ENCODE measurements at places on chromosomes 12 and 14.

DNA sequence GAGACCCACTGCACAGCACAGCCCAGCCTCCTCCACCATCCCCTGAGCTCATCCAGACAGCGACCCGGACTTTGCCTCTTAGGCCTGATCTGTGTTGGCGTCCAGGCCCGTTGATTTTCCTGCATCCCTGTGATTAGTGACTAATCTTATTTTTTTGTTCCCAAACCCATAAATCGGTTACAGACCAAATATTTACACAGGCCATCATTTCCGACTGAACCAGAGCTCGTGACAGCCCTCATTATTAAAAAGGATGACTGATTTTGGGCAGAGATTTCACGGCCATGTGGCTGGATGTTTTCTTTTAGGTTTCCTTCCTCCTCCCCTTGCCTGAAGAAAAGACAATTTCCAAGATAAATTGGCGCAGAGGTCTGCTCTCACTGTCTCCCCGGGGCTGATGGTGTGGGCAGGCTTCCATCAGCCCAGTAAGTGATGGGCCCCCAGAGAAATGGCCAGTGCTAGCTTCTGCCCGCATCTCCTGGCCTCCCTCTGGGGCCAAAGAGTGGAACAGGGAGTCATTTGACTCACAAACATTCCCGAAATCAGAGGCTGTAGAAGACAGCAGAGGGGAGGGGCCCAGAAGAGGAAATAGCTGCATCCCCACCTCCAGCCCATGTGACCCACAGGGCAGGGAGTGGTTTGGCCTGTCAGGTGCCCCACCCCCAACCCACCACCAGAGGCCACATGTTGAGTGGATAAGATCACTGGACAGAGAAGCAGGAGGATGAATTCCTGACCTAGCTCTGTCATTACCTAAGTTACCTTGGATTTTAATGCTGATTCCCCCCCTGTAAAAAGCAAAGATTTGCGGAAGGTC lies 283.5 kb downstream of the KSR2 start:
- peak; percentile 63 for DNase-seq

DNA sequence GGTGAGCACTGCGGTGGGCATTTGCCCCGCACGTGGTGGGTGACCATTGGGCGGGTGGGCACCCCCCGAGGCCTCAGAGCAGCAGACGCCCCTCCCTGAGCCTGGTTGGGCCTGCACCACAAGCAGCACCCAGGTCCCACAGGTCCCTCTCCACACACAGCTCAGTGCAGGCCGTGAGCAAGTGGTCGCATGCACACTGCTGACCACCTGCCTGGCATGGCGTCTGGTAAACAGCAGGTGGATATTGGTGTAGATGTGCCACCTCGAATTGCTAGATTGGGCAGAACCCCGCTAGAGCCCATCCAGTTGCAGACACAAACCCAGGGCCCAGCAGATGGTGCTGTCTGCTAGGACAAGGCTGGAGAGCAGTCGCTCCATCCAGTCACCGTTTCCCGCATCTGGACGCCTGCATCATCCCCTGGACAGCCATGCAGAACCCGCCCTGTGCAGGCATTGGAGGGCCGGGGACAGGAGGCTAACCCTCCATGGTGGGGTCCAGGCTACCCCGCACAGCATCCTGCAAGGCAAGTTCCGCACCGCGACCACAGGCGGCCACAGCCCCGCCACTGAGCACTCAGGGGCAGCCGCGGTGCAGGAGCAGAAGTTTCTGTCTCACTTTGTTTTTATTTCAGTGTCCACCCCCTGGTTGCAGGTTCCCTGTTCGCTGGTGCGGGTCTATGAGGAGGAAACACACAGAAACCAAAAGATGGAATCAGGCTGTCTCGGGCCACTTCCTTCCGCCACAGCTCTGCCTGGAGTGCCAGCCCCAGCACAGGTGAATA lies 45.6 kb upstream of the RIMBP2 start:
- DNase-seq = peak; percentile 32

DNA sequence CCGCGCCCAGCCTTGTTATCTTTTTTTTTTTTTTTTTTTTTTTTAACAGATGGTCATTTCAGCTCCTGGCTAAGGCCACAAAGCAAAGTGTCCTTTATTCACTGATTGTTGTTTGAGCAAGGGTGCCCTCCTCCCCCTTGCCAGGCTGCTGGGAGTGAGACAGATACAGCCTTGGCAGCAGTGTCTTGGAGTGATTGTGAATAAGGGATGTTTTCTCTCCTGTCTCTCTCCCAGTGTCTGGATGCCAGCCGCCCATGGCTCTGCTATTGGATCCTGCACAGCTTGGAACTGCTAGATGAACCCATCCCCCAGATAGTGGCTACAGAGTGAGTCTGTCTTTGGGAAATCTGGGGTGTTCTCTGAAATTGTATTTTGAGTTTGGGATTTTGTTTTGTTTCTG lies 28.7 kb downstream of the FNTB start:
- no peak for DNase-seq

DNA sequence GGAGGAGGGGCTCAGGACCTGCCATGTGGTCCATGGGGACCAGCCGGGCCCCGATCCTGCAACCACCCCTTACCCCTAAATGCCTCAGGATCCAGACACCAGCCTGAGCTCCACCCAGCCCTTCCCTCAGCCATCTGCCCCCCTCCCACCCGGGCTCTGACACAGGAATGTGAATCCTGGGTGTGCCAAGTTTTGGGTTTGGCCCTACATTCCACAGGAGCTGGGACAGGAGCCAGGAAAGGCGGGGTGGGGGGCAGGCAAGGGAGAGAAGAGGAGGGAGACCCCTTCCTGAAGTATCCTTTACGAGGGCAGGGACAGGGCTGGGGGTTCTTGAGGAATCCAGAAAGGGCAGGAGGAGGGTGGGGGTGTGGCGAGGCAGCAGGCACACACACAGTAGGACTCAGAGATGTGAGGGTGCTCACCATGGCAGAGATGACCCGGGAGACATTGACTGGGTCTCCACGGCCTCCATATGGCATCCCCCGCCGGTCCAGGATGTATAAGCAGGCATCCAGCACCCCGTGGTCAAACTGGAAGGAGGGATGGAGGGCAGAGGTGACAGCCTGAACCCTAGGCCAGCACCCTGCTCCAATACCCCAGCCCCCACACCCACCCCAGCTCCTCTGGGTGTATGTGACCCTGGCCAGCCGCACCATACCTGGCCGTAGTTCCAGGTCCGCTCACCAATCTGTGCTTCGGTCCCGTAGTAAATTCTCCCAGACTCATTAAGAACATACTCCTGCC lies 3.5 kb downstream of the TGM1 start:
- no peak for DNase-seq

DNA sequence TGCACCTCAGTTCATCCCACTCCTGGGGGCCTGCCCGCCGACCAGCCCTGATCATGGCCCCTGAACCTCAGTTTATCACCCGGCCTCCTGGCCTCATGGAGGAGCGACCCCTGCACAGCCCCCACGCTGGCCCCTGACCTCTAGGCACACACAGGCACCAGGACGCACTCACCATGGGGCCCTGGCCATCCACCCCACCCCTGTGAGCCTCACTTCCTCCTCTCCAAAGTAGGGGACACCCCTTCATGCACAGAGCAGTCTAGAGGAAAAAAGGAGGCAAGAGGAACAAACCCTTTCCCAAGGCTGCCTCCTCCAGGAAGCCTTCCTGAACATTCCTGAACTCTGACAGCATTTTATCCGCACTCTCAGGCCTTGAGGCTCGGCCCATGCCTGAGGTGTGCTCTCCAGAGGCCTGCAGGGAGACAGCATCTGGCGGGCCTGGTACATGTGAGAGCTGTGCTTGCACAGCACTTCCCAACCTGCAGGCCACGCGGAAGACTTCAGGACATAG lies 39.4 kb downstream of the CCNK start:
- DNase-seq = no peak

GRCh38 chr12:27437839-27438238 lies 8.7 kb upstream of the SMCO2 start:
- no peak for DNase-seq

DNA sequence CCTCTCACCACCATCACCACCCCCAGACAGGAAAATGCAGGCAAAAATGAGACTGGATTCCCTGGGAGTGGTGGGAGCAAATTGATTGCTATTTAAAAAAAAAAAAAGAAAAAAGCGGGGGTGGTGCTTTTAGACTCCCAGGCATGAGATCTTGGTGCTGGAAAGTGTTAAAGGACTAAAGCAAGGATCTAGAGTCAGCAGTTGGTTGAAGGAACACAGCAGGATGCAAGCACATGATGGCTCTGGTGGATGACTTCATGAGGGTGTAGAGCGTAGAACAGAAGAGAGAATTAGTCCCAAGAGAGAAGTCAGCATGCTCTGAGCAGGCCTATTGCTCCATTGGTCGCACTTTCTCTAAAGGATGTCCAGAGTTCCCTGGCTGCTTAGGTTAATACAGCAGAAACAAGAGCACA lies 183.8 kb upstream of the HMGA2 start:
- DNase-seq = peak; percentile 60

- no peak for DNase-seq
These were observed 457.0 kb downstream of the RGS6 start for GRCh38 chr14:72389200-72389599.

DNA sequence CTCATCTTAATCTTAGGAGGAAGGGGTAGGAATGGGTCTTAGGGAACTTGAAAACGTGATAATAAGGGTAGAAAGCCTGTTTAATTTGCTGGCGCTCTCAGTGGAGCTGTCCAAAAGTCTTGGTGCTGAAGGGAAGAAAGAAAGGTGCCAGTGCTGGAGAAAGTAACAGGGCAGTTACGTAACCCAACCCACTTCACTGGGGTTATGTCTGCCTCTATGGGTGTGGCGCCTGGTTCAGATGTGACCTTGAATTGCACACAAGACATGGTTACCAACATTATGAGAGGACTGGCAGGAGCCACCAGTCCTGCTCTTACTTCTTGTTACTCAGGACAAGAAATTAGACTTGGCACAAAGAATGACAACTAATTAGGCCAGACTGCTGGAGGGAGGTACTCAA lies 18.6 kb upstream of the GPATCH2L start:
- DNase-seq = peak; percentile 51

DNA sequence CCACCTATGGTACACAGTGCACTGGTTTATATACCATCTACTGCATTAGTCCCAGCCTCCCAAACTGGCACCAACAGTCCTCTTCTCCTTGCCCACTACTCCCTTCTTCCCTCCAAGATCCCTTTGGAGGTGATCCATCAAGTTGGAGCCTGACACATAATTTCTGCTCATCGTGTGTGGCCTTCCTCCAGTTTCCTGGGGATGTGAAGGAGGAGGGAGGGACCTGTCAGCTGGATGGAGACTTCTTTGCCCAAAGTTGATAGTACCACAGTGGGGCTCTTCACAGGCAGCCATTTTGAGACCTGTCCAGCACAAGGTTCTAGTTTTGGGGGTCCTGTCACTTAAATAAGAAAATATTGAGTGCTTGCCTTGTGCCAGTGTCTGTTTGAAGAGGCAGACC lies 17.1 kb upstream of the CTDSP2 start:
- DNase-seq = no peak

GRCh38 chr12:5592310-5592709 lies 160.4 kb downstream of the NTF3 start:
- DNase-seq = no peak

GRCh38 chr12:20415641-20416040 lies 47.3 kb downstream of the PDE3A start:
- DNase-seq = no peak

- DNase-seq = peak; percentile 42
These were observed 16.7 kb upstream of the ZDHHC22 start for GRCh38 chr14:77158175-77158881.

- DNase-seq = no peak
These were observed 983.0 kb upstream of the LRFN5 start for GRCh38 chr14:40623643-40624042.

DNA sequence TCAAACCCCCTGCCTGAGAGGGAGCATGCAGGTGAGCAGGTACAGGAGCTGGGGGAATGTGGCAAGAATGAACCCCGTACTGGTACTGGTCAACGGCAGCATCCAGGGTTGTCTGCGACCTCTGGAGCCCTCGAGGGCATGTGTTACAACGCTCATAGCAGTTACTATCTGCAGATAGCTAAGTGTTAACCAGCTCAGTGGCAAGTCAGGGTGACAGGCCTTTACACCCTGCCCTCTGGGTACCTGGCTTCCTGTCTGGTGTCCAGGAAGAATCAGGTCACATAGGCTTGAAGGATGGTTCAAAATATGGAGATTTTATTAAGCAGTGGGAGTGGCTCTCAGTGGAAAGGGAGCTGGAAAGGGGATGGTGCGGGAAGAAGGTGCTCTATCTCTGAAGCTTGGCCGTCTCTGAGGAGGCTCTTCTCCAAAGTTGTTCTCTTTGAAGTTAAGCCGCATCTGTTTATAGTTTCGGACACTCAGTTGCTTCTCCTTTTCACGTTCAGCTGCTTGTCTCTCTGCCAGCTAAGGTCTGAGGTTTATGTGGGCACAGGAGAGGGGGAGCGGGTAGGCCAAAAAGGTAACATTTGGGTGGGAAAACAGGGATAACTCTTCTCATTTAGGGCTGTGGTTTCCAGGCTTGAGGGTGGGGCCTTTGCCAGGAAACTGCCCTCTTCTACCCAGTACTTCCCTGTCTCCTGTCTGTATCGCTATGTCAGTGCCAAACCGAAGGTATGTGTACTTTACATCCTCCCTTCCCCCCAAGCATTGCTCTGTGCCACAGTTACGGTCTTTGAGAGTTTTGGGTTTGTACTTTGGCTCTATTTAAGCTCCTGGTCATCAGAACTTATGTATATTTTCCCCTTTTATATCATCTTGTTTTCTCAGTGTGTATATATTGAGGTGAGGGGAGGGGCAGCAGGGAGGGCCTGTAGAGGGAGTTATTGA lies 305.8 kb downstream of the RGS6 start:
- DNase-seq = no peak

DNA sequence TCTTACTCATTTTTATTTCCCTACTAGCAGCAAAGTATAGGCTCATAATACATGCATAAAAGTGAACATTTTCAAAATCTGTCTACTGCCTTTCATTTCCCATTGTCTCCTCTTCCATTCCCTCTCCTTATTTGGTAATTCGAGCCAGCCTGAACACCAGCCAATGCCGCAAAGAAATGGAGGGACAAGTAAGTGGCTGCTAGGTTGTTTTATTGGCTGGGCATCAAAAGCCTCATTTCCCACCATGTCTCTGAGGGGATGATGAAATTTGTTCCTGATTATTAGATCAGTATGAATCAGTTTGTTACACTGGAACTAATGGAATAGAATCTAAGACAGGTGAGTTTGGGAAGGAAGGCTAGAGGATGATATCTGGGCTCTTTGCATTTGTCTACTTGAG lies 143.5 kb downstream of the KCNA5 start:
- no peak for DNase-seq

DNA sequence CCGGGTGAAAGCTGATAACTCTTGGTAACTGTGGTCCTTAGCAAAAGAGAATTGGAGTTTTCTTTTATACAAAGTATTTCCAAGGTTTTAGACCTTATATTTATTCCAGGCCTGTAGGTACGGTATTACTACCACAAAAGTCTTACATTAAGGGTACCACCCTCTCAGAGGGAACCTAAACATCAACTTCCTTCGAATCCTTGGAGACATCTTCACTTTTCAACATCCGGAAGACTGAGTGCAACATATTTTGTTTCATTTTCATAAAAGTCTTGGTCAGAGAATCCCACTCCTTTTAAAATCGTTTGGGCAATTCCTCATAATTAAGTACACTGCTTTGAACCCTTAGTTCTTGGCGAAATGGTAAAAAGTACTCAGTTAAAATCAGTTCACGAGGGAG lies 1.2 kb downstream of the CNOT2 start:
- DNase-seq = peak; percentile 31

GRCh38 chr12:19431407-19432308 lies 7.6 kb upstream of the AEBP2 start:
- peak; percentile 55 for DNase-seq
